Motor neuron (in vitro differentiated cells): ENCODE measurements at places on chromosomes 5 and 9. TPM values are rescaled to one million over a fixed set of nuclear protein-coding genes. Genes with fewer than 3 reads are reported as not detected.

Gene TAF11L9
- total RNA-seq = not detected in 2 replicates

DNA sequence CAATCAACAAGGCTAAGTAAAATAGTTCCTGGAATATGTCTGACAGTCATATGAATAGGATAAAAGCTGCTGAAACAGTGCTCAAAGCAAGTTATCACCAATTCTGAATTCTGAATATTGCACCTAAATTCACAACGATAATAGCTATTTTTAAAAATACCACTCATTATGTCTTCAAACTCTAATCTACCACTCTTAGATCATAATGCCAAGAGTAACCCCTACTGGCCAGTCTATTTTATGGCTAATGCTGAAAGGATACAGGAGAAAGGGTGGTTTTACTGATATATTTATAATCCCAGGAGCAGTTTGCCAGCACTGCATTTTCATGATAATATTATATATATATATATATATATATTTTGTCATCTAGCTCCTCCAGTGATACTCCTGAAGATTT, 232.8 kb downstream of the PDE4D start:
- ATAC-seq = peak; percentile 52

Gene TOR2A
- total RNA-seq = 14.9 and 15.1 TPM in 2 replicates

DNA sequence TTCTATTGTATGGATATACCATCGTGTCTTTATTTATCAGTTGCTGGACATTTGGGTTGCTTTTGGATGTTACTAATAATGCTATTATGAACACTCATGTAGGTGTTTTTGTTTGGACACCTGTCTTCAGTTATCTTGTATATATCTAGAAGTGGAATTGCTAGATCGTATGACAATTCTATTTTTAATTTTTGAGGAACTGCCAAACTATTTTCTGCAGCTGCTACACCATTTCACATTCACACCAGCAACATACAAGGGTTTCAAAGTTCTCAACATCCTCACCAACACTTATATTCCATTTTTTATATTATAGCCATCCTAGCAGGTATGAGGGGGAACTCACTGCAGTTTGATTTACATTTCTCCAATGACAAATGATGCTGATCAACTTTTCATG, 324.6 kb downstream of the CAAP1 start:
- no peak for ATAC-seq

DNA sequence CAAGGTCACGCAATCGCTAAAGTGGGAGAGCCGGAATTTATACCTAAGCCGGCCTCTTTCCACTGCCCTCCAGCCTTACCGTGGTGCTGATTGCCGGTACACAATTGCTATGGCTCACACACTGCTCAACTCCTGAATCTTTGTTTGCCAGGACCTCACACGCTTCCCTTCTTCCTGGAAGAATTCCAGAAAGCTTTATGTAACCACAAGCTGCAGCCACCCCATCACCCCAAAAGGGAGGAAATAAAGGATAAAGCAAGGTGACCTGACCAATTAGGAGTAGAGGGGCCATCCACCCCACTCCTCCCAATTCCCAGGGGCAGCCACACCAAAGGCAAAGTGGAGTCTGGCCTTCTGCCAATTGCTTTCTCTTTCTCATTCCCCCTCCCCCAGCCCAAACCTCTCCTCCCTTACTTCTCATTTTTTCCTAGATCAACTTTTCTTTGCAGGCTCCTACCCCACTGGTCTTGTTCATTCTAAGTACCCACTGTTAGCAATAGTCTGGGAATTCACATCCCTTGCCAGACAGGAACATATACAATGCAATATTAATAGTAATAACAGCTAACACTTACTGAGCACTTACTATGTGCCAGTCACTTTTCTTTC, 18.0 kb upstream of the CDC23 start:
- no peak for ATAC-seq

DNA sequence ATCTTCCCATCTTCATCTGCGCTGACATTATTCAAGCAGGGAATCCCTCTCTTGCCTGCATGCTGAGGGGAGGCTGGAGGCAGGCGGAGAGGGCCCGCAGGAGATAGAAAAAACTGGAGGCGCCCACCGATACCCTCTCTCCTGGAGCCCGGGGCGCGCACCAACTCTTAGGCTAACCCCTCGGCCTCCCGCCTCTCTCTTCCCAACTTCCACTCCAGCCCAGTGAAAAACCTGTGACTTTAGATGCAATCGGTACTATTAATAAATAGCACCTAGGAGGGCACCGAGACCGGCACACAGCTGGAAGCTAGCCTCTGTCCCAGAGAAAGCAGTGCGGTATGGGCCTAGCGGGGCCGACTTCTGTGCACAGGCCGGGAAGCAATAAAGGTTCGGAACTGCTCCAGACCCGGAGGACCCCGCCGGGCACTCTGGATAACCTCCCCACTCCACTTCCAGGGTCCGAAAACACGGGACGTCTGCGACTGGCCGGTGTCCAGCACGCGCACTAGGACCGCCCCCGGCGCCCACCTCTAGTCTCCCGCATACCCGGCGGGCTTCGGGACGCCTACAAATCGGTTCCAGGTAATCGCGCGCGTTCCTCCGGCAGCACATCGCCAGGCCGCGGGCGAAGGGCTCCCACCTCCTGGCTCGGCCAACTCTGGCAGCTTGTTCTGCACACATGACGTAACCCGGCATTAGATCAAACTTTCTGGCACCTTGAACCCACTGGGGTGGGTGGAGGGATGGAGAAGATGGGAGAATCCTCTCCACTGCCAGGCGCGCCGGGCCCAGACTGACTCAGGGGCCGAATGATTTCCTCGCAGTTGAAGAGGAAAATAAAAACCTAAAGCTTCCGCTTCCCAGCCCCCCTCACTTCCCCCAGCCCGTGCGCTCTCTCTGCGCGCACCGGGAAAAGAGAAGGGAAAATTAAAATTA, 1.4 kb downstream of the EFNA5 start:
- ATAC-seq = peak; percentile 0

GRCh38 chr9:22215521-22215920, 206.4 kb upstream of the CDKN2B start:
- ATAC-seq = no peak

- no peak for ATAC-seq
These were observed 160.2 kb downstream of the FAM170A start for GRCh38 chr5:119789406-119790117.

- ATAC-seq = no peak
These were observed 100.3 kb downstream of the AUH start for GRCh38 chr9:91261417-91261816.

DNA sequence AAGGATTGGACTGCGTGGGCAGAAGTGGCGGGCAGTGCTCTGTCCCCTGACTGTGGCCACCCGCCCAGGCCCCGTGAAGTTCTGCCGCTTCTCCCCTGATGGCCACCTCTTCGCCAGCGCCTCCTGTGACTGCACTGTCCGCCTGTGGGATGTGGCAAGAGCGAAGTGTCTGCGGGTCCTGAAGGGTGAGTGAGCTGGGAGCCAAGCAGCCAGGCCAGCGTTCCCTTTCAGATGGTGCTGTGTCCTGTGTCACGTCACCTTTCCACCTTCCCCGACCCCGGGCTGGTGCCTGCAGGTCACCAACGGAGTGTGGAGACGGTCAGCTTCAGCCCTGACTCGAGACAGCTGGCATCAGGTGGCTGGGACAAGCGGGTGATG, 2.3 kb downstream of the WDR38 start:
- no peak for ATAC-seq

DNA sequence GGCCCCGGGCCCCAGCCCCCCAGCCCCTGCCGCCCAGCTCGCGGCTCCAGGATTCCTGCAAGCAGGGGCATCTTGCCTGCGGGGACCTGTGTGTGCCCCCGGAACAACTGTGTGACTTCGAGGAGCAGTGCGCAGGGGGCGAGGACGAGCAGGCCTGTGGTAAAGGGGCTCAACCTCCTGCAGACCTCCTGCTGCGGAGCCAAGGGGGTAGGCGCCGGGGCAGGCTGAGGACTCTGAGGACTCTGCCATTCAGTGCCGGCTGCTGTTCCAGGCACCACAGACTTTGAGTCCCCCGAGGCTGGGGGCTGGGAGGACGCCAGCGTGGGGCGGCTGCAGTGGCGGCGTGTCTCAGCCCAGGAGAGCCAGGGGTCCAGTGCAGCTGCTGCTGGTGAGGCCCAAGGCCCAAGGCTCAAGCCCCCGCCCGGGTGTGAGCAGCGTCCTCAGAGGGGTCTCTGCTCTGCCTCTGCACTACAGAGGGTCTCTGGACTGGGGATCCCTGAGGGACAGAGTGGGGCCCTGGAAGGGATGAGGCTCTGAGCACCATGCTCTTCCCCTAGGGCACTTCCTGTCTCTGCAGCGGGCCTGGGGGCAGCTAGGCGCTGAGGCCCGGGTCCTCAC, 3.4 kb downstream of the MAMDC4 start:
- ATAC-seq = no peak

- ATAC-seq = no peak
These were observed 112.2 kb downstream of the MTX3 start for GRCh38 chr5:79878721-79879336.

DNA sequence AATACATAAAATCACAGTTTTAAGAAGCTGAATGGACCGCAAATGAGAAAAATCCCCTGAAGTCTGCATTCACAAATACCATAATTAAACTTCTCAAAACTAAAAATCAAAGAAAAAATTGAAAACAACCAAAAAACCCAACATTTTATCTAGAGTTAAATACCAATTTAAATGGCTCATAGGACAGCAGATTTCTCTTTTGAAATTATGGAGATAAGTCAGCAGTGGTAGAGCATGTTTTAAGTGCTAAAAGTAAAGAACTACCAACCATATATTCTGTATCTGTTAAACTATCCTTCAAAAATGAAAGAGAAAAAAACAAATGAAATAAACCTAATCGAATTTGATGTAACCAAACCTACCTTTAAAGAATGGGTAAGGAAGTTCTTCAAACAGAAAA, 862.8 kb downstream of the TAF11L14 start:
- no peak for ATAC-seq

DNA sequence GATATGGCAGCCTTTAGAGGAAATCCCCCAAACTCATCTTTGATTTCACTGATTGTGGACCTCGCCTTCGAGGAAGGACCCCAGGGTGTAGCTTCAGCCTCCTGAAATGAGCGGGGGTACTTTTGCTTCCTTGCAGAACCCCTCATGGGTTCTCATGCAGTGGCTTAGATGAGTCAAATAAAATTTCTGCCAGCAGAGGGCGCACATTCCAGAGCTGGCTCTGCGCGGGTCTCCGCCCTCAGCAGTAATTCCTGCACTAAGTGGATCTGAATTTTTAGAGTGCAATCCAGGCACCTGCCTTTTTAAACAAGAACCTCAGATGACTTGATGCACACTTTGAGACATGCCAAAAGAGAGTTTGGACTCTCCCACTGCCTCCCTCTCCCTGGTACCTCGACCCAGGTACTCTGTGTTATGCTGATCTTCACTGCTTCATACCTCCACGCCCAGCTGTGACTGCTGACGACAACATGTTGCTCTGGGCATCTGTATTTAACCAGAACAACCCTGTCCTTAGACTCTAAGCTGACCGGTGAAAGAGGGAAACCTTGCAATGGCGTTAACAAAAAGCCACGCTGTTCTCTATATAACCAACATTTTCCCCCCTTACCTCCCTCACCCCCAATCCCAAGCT, 7.3 kb downstream of the EGFLAM start:
- peak; percentile 97 for ATAC-seq

Gene ADGRD2
- total RNA-seq = 0.14 TPM in 1 of 2 replicates, not detected in the other

- ATAC-seq = no peak
These were observed 240.7 kb downstream of the NR3C1 start for GRCh38 chr5:143162810-143163209.

Gene CPEB4
- total RNA-seq = 90.6 and 92.2 TPM in 2 replicates

- peak; percentile 83 for ATAC-seq
These were observed 253.0 kb downstream of the EPB41L4A start for GRCh38 chr5:112165897-112166737.

DNA sequence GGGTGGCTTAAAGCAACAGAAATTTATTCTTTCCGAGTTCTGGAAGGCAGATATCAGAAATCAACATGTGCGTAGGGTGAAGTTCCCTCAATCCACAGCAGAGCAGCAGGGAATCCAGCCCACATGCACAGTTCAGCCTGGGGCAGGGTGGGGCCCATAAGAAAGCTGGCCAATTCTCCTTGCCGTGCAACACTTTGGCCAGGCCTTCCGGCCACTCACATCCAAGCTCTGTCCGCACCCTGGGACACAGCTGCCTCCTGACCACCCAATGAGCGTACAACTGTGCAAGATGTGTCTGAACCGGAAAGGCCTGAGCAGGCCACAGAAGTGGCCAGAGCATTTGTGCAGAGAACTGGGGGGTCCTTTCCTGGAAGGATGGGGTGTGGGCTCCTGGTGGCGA, 274.9 kb downstream of the GADD45G start:
- ATAC-seq = no peak

Gene TMOD1
- total RNA-seq = 3.6 and 4.8 TPM in 2 replicates

GRCh38 chr5:39455645-39456044, 30.9 kb upstream of the DAB2 start:
- ATAC-seq = no peak
